Upper lobe of right lung (tissue), 1 donor: ENCODE measurements at places on chromosomes 12 and 14.

DNA sequence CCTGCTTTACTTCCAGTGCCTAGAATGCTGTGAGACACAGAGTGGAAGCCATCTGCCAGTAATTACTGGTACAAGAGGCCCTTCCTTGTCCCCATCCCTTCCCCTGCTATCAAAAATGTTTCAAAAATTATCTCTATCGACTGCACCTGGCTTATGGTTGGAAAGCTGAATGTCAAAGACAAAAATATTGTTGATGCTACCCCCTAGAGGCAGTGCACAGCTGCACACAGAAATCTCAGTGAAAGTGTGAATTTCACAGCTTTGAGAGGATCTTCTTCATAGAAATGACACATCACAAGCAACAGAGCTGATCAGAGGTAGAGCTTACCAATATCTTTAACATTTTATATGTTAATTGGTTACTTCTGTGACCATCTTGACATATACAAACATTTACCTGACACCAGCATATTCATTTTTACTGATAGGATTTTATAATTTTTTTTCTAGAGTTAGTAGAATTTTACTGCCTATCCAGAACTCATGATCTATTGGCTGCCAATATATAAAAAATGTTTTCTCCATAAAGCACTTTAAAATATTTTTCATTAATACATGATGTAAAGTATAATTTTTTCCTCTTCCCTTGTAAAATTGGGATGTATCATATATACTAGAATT, 138.0 kb downstream of the AACS start:
- no peak for DNase-seq

- DNase-seq = no peak
These were observed 18.9 kb downstream of the PITPNM2 start for GRCh38 chr12:123131879-123132402.

DNA sequence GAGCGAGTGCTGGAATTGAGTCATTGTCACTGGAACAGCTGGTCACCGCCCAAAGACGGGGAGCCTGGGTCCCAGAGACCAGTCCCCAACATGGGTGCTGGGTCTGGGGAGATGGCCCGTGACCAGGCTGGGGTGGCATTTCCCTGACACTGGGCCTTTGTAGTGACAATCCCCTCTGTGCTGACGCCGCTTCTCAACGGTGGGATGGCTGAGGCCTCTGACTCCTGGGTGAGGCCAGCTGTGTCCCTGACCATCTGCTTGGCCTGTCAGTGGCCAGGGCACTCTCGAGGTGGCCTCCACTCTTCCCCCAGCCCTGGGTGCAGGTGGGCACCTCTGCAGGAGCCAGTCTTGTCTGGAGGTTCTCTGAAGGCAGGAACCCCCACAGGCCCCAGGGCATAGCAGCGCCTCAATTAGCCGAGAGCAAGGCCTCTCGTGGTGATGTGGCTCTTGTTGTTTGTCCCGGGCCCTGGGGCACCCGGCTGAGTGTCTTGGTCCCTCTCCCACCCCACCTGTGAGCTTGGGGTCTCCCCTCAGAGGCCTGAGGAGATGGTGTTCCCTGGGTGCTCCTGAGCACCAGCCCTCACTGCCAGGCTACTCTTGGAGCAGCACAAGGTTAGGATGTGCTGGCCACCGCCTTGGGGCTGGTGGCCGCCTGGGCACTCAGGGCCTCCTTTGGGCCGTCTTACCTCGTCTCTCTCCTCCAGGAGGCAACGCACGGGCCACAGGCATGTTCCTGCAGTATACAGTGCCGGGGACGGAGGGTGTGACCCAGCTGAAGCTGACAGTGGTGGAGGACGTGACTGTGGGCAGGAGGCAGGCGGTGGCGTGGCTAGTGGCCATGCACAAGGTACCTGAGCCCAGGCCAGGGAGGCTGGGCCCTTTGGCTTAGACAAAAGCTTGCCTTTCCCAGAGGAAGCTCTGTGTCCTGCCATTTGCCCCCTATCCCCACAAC, 16.6 kb downstream of the ZFYVE21 start:
- DNase-seq = no peak

GRCh38 chr12:103687253-103687652, 100.2 kb downstream of the STAB2 start:
- no peak for DNase-seq

DNA sequence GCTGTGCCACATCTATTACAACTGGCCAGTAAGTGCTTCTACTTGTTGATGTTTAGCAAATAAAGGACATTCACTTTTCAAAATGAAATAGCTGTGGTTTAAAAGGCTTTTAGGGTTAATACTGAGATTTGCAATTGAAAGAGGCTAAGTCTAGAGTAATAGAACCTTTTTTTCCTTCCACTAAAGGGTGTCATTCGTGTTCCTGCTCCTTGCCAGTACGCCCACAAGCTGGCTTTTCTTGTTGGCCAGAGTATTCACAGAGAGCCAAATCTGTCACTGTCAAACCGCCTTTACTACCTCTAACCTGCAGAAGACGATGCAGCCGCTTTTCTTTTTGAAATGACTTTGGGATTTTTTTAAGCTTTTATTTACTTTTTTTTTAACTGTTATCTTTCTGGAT, 33.6 kb downstream of the PIWIL1 start:
- DNase-seq = no peak

DNA sequence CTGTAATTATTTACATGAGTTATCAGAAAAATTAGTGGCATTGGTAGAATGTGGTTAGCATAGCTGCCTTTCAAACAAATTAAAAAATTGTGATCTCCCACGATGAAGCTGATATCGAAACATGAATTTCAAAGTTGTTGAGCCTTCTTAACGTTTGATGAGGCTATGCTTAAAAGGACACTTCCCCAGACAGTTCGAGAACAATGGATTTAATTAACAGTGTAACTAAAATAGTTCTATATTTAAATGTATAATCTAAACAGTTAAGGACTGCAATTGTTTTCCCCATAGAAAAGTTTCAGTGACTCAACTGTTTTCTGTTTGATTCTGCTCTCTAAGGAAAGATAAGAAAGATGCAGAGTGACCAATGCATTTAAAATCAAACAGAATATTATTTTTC, 1.6 kb downstream of the CLEC2B start:
- no peak for DNase-seq

GRCh38 chr12:6871052-6871957, 1.8 kb downstream of the SPSB2 start:
- peak; percentile 84 for DNase-seq

DNA sequence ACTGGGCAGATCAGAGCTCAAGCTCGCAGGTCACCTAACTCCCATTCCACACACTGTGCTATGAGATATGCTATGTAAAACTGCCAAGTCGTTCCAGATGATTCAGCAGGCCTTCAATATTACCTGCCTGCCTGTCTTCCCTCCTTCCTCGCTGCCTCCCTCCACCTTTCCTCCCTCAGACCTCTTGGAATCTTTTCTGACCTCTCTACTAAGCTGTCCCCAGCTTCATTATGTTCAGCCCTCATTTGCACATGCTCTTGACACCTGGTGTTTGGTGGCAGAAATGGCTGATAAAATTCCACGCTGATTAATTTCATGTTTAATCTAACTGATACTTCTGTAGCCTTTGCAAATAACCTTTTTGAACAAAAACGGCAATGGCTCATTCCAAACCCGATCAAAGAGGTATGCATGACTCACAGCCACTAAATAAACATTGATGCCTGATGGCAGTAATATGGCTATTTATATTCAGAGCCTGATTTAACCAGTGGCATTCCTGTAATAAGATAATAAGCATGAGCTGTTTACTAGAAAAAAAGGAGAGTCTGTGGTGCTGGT, 130.8 kb upstream of the EGLN3 start:
- DNase-seq = no peak

GRCh38 chr14:47153746-47154145, 502.2 kb upstream of the RPL10L start:
- no peak for DNase-seq

- DNase-seq = no peak
These were observed 211.6 kb downstream of the SLC6A15 start for GRCh38 chr12:84701041-84701440.

DNA sequence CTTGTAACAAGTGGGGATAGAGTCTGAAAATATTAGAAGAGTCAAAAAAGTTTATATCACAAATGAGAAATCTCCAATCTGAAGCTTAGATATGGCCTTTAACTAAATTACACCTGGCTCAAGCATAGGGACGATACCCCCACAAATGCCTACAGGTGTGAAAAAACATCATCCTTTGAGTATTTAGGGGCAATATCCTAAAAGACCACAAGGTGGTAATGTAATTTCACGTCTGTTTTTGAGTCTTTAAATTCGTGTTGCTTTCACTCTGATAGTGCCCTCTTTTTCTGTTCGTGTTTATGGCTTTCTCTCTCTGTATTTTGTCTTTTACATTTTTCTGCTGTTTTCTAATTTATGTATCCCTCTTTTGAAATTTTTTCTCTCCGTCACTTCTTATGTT, 84.3 kb downstream of the ETNK1 start:
- DNase-seq = no peak

- DNase-seq = no peak
These were observed 143.7 kb upstream of the DCN start for GRCh38 chr12:91326058-91327027.

DNA sequence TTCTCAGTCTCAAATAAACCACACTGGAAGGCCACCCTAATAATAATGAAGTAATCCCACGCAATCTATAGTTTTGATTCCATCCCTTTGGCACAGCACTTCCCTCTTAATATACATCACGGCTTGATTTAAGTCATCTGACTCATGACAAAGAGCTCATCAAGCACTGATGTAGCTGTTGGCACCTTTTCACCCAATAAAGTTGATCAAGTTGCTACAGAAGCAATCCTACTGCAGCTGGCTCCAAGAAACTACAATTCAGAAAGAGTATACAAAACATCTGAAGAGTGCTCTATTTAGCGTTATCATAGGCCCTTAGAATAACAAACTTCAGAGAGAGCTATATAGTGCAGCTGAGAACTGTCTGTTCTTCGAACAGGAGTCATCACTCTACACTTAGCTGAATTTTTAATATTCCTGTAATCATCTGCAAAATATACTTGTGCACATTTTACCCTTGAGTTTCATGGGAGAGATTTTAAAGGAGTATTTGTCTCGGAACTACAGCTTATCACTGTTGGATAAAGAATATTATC, 94.9 kb downstream of the OSBPL8 start:
- DNase-seq = no peak

- no peak for DNase-seq
These were observed 92.0 kb downstream of the MIPOL1 start for GRCh38 chr14:37289688-37290087.

DNA sequence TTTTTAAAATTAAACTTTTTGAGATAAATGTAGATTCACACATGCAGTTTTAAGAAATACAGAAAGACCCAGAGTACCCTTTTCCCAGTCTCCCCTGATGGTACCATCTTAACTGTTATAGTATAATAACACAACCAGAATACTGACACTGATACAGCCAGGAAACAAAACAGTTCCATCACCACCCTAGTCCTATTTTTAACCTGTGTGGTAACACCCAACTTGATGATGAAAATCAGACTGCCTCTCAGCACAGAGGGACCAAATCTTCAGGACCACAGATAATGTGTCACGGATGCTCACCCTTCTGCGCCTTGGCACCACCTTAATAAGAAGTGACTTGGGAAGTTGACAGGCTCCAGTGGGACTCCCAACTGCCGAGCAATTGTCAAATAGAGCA, 18.1 kb downstream of the FBXO21 start:
- no peak for DNase-seq

DNA sequence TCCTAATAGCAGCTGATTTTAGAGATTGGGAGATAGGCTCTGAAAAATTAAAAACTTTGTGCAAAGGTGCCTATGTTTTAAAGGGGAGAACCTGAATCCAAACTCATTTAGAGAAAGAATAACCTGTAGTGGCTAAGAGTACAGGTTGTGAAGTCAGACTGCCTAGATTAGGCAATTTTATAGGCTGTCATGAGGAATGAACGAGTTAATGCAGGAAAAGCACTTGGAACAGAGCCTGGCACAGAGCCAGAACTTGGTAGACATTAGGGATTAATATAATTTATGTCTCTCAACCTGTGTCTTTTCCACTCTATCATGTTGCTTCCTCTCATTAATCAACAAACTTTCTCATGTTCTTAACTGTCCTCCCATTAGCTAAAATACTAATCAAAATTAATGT, 98.1 kb downstream of the WIF1 start:
- no peak for DNase-seq

GRCh38 chr12:71558445-71558844, 105.2 kb downstream of the ZFC3H1 start:
- no peak for DNase-seq

DNA sequence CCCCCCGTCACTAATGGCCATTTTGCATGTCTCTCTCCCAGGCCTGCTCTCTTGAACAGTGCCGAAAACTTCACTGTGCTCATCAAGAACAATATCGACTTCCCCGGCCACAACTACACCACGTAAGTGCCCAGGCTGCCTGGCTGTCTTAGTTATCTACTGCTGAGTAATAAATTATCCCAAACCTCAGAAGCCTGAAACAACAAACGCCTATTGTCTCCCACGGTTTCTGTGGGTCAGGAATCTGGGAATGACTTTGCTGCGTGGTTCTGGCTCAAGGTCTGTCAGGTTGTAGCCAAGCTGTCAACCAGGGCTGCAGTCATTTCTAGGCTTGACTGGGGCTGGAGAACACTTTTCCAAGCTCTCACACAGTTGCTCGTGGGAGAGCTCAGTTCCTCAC, 32.6 kb downstream of the P2RX7 start:
- no peak for DNase-seq

DNA sequence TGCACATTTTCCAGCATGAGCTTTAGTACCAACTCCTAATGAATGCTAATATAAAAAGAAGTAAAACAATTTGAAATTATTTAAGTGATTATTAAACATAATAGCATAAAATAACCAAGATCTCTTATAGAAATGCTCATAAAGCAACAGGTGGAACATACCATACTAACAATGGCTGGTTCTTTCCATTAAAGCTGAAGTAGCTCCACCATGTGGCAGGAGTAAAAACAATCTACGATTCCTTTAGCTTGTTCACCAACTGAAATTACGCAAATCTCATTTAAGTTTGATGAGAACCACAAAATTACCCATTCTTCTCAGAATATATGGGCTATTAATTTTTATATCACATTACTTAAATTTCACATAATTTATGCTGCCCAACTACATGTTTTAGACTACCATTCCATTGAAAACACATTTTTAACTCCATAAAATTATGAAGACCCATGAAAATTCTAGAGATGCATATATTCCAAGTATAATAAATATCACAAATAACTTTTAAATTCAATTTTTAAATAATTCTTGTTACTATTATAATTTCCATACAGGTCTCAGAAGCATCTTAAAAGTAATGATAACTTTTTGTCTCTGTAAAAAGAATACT, 213.6 kb downstream of the DAD1 start:
- no peak for DNase-seq

- DNase-seq = no peak
These were observed 40.5 kb upstream of the GPR68 start for GRCh38 chr14:91284791-91285548.

GRCh38 chr14:56816574-56817391, 6.5 kb upstream of the OTX2 start:
- no peak for DNase-seq
